Activated CD4-positive, alpha-beta memory T cell treated with anti-CD3 and anti-CD28 coated beads for 36 hours (primary cell): ENCODE measurements at places on chromosomes 4 and X. TPM values are rescaled to one million over a fixed set of nuclear protein-coding genes. Genes with fewer than 3 reads are reported as not detected.

ITIH6 gene
- not detected for total RNA-seq

CCSER1 gene
- total RNA-seq: 0.19 TPM

MAGIX gene
- 0.87 TPM for total RNA-seq

TRPC5OS gene
- not detected for total RNA-seq

DNA sequence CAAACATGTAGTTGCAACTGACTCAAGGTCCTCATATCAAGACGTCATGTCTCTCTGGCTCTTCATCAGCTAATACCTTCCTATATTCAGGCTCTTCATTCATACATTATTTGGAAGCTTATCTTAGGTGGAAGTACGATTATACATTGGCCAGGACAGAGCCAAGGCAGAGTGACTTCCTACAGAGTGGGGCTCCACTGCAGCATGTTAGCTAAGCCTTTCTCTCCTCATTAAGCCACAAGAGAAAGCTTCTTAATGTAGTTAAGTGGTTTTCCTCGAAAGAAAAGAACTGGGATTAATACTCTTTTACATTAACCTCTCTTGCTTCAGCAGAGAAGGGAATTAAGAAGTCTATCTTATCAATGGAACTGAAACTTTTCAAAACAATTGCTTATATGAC is 15.0 kb downstream of the C4orf33 start:
- H3K4me1 ChIP-seq: no peaks in the 10 kb centered on the region
- no peak for DNase-seq
- H3K27me3 ChIP-seq: no peaks in the 10 kb centered on the region
- no peak overlapping the region for H3K4me3 ChIP-seq
- peaks cover 9% of the 10 kb centered on the region for H3K36me3 ChIP-seq

- no peak for DNase-seq
- peaks cover 21% of the 10 kb centered on the region for H3K36me3 ChIP-seq
These were observed 18.9 kb upstream of the AASDH start for GRCh38 chr4:56406151-56406550.

DNA sequence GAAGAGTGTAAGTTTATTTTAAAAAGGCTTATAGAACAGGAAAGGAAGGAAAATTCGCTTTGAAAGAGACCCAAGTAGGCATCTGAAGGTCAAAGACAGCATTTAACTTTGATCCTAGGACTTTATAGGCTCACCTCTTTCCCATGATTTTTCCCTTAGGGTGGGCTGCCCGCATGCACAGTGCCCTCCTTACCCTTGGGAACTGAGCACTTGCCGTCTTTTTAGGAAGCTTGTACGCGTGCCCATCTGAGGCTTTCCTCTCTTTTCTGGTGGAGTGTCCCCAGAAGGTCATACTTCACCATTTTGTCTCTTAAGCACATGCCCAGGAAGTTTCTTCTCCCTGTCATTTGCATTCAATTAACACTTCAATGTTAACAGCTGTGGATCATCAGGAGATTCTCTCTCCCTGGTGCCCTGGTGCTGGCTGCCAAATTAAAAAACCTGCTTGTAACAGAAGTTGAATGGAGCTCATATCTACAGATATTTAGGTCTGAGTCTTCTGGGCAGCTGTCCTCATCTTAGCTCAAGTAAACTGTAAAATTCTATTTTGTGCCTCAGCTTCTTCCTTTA is 38.4 kb upstream of the IL9R start:
- H3K27me3 ChIP-seq: peaks cover 4% of the 10 kb centered on the region
- H3K27ac ChIP-seq: no peak overlapping the region
- no peak overlapping the region for H3K4me3 ChIP-seq
- H3K4me1 ChIP-seq: no peaks in the 10 kb centered on the region

- H3K27me3 ChIP-seq: no peaks in the 10 kb centered on the region
- H3K4me1 ChIP-seq: no peaks in the 10 kb centered on the region
- no peak overlapping the region for H3K4me3 ChIP-seq
- no peak overlapping the region for H3K27ac ChIP-seq
- H3K36me3 ChIP-seq: no peaks in the 10 kb centered on the region
- no peak for DNase-seq
These were observed 21.5 kb downstream of the BTC start for GRCh38 chr4:74772783-74773182.

DNA sequence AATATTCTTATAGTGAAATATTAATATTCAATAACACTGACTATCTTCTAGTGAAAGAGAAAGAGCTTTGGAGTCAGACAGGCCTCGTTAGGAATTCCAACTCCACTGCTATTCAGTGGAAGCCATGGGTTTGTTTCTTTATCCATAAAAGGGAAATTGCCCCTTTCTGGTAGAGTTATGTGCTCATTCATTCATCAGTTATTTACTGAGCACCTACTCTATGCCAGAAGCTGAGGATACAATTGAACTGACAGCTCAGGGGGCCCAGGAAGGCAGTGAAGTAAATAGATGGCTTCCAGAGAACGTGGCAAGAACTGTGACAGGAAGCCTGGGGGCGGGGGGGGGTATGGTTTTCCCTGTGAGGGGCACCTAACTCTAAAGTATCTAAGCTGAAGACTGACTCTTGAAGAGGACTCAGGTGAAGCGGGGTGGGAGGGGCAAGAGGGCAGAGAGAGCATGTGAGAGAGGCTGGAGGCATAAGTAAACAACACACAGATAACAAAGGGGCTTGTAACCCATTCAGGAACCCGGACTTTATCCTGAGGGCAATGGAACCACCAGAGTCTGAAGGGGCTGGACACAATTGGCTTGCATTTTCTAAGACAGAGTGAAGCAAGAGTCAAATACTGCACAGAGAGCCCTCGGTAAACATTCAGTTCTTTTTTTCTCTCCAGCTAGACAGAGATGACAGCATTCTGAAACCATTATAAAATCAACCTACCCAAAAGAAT is 20.3 kb downstream of the ANXA5 start:
- no peak overlapping the region for H3K27ac ChIP-seq
- DNase-seq: no peak
- H3K27me3 ChIP-seq: no peaks in the 10 kb centered on the region
- no peaks in the 10 kb centered on the region for H3K4me1 ChIP-seq
- H3K36me3 ChIP-seq: peaks cover 47% of the 10 kb centered on the region
- no peak overlapping the region for H3K4me3 ChIP-seq

GRCh38 chr4:17846266-17846665 is 35.5 kb downstream of the NCAPG start:
- no peak overlapping the region for H3K27ac ChIP-seq
- no peaks in the 10 kb centered on the region for H3K27me3 ChIP-seq
- peaks cover 41% of the 10 kb centered on the region for H3K36me3 ChIP-seq
- no peak for DNase-seq

DNA sequence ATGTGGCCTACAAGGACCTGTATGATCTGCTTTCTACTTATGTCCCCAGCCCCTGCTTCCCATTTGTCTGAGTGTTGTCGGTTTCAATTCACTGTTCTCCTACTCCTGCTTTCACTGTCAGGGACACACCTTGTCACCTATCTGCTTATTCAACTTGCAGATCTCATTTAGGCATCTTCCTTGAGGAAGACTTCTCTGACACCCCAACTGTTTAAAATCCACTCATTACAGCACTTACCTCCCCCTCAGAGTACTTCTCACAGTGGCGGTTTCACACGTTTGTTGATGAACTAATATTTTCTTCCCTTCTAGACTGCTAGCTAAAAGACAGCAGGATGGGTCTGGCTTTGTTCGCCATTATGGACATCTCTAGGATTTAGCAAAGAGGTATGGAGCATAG is 279.9 kb upstream of the TET2 start:
- no peak overlapping the region for H3K4me3 ChIP-seq
- no peaks in the 10 kb centered on the region for H3K36me3 ChIP-seq
- no peaks in the 10 kb centered on the region for H3K4me1 ChIP-seq
- no peak for DNase-seq
- H3K27me3 ChIP-seq: peaks cover 2% of the 10 kb centered on the region

- no peaks in the 10 kb centered on the region for H3K27me3 ChIP-seq
- no peak overlapping the region for H3K27ac ChIP-seq
- H3K36me3 ChIP-seq: no peaks in the 10 kb centered on the region
- H3K4me3 ChIP-seq: no peak overlapping the region
- H3K4me1 ChIP-seq: no peaks in the 10 kb centered on the region
These were observed 726.0 kb downstream of the GRID2 start for GRCh38 chr4:93029769-93030168.

DNA sequence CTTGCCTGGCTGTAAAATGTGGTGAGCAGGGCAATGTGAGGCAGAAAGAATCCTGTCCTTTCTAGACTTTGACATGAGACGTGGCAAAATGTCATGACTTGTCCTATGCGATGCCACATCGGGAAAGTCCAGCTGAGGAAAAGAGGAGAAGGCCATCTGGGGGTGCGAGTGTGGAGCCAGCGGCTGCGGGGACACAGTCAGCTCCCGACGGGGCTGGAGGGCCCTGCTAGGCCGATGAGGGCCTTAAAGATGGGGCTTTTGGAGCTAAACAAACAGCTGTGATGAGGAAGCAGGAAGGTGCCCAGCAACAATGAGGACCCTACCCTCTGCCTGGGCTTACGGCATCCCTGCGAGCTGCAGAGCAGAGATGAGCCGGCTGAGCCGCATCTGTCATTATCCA is 7.7 kb downstream of the CPZ start:
- H3K36me3 ChIP-seq: no peaks in the 10 kb centered on the region
- no peak overlapping the region for H3K4me3 ChIP-seq
- no peaks in the 10 kb centered on the region for H3K4me1 ChIP-seq
- no peak overlapping the region for H3K27ac ChIP-seq

GRCh38 chrX:14529290-14529989 is at the start of gene GLRA2:
TSS of gene GLRA2 (plus strand) at chrX:14529536. CDS start at chrX:14530058, 522 bp downstream.
- H3K27ac ChIP-seq: no peak within 1 kb of the TSS
- peaks cover 2% of the 10 kb centered on the region for H3K27me3 ChIP-seq
- no peaks in the 10 kb centered on the region for H3K36me3 ChIP-seq

GRCh38 chrX:69539437-69539836 is 35.3 kb downstream of the NALF2 start:
- peaks cover 17% of the 10 kb centered on the region for H3K4me1 ChIP-seq
- H3K27ac ChIP-seq: no peak overlapping the region
- DNase-seq: no peak
- no peaks in the 10 kb centered on the region for H3K36me3 ChIP-seq

DNA sequence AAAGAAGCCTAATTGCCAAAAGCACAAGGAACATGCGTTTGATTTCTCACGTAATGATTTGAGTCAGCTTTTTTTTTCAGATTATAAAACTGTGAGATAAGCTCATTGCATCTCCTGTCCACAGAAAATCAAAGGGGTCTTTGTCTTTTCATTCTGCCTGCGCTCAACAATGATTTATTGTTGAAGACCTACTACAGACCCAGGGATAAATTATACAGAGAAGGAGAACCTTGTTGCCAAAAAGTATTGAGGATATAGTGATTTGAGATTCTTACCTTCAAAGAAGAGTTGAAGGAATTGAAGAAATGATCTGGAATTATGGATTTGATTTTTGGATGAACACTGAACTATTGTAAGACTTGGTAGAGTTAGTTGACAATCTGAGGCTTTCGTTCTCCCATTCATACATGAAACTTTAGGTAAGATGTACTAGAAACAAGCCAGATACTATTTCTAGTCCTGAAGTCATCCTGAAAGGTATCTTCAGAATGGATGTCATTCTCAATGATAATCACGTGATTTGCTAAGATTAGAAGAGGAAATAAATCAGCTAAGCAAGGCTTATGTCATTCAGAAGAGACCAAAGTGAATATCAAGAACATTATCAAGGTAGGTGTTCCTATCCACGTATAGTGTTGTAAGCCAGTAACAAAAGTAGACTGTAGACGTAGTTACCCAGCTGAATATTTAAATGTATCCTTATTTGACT is 71.1 kb upstream of the SCOC start:
- no peak overlapping the region for H3K4me3 ChIP-seq
- no peak for DNase-seq
- no peaks in the 10 kb centered on the region for H3K36me3 ChIP-seq
- no peak overlapping the region for H3K27ac ChIP-seq
- H3K4me1 ChIP-seq: no peaks in the 10 kb centered on the region
- peaks cover 10% of the 10 kb centered on the region for H3K27me3 ChIP-seq

DNA sequence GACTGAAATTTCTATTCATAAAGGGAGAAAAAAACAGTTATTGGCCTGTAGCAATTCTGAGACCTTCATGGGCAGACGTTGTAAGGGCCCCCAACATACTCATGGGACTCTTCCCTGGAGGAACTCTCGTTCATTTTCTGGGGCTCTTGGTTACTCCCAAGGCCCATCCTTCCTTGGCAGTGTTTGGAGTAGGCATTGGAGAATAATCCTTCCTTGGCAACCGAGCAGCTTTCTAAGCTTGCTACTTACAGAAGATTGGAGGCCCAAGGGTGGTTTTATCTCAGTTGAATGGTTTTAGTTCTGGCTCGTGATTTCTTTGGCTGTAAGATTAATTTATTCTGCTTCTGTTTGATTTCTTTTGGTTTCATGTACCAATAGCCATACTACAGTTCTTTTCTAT is 50.4 kb downstream of the ALG13 start:
- peaks cover 37% of the 10 kb centered on the region for H3K36me3 ChIP-seq
- no peaks in the 10 kb centered on the region for H3K4me1 ChIP-seq

DNA sequence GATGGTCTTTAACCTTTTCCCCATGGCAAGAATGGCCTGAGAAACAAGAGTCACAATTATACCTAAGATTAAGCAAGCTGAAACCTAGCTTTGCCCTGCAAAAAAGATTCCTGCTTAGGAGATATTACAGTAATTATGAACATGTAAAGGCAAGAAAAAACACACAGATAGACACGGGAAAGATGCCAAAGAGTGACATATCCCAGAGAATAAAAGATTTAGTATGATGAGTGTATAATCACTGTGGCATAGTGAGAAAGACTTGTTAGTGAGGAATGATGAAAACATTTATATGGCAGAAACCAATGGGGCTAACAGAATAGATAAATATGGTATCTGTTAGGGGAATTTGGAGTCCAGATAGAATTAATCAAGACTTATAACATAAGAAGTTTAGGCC is 29.6 kb upstream of the TASL start:
- H3K27ac ChIP-seq: no peak overlapping the region
- H3K27me3 ChIP-seq: no peaks in the 10 kb centered on the region
- H3K4me3 ChIP-seq: no peak overlapping the region
- H3K4me1 ChIP-seq: peaks cover 9% of the 10 kb centered on the region

DNA sequence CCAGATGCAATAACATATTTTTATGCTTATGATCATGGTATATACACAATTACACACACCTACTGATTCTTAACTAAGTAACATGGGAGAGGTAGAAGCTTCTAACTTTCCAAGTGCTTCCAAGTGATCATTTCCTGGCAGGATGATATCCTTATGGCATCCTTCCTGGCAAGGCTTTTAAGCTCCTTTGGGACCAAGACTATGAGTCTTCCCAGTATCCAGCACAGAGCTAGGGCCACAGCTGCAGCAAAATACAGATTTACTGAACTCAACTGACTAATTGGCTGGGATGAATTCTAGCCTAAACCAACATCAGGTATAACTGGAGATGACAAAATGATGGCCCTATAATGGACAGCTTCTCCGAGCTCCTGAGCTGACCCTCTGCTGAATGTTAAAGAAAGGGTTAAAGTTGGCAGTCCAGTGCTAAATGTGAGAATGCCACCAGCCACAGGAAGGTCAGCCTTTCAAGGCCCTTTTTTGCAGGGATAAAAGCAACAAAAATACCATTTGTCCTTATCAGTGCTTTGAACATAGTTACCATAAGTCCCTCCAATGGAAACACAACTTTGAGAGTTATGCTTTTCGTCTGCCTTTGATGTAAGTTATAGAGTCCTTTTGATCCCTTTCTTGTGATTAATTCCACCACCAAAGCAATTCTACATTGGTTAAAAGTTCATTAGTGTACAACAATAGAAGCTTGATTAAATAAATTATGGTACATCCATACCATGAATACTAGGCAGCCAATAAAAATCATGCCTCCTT is 73.4 kb downstream of the MGST2 start:
- peaks cover 16% of the 10 kb centered on the region for H3K4me1 ChIP-seq
- no peaks in the 10 kb centered on the region for H3K36me3 ChIP-seq
- no peak for DNase-seq
- peaks cover 28% of the 10 kb centered on the region for H3K27me3 ChIP-seq
- no peak overlapping the region for H3K4me3 ChIP-seq
